Iris pigment epithelial cell (primary cell): ENCODE measurements at places on chromosomes 2 and 18.

- peak; percentile 97 for DNase-seq
These were observed 5.4 kb upstream of the ITGB6 start for GRCh38 chr2:160205505-160205904.

DNA sequence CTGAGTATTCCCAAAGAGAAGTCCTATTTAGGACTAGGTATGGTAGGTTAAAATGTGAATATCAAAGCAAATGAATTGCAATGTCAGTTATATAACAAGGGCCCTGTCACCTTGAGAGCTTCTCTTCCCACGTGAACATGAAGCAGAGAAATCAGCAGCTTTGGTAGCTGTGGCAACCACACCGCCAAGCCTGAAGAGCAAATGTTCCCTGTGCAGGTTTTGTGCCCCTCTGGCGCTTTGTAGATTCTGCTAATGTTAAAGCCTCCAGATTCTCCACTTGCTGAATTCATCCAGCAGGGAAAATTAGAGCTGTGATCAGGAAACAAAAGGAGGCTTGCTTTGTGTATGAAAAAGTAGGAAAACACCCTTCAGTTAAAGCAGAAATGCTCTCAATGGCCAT is 322.6 kb downstream of the RBM43 start:
- no peak for DNase-seq

DNA sequence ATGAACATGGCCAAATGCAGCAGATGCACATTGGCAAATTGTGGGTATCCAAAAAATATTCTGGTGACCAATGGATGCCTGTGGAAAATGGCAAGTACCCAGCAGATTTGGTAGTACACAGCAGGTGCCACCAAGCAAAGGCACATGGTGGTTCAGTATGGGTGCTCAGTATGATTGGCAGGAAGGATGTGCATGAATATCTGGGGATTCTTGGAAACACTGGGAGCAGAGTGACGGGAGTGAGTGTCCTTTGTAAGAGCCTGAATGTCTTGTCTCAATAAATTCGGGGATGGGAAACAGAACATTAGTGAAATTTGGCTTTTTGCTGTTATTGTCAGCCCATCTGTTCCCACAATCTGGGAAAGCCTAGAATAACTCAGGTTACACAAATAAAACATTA is 36.8 kb upstream of the ACADL start:
- no peak for DNase-seq

- DNase-seq, result no peak
These were observed 14.9 kb downstream of the NDUFS1 start for GRCh38 chr2:206144383-206144782.

GRCh38 chr2:197372592-197372991 is 62.0 kb upstream of the ANKRD44 start:
- no peak for DNase-seq

DNA sequence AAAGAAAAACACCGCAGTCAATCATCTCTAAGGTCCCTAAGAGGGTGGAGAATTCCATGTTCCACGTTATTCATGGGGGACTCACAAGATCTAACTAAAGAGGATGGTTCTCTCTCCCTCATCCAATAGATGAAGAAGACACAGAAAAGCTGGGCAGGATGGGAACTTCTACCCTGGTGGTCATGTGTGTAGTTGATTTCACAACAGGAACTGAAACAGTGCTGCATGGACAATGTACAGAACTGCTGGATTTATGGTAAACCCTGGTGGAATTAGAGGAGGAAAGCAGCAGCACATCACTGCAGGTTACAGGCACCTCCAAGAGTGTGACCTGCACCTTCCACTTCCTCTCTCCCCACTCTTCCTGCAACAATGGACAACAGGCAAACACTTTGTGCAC is 31.4 kb downstream of the FECH start:
- DNase-seq, result no peak

DNA sequence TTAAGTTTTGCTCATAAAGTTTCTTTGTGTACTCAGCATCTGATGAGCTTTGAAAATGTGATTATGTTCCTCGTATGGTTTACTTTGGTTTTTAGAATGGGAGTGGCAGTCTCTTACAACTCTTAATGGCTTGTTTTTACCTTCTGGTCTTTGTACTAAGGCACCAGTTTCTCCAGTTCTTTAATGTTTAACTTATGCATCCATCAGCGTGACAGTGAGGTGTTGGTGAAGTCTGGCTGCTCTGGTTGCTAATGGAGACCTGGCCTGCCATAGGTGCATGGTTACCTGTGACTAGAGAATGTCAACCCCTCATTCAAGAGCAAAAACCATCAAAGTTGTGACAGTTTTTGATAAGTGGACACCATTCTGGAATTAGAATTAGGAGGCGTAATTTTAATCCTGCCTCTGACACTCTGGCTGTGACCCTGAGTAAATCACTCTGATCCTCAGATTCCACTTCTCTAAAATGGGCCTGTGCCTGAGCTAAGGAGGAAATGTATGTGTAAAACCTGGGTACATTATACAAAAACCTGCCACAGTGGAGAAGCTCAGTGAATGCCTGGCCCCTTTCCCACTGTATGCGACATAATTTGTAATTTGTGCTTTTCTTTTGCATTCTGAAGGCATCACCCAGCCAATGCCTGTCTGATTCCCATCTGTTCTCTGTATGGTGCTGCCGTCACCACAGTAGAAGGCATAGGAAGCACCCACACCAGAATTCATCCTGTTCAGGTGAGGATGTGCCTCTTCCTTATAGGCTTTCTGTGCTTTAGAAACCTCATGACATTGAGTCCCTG is 11.2 kb downstream of the AOX1 start:
- no peak for DNase-seq

DNA sequence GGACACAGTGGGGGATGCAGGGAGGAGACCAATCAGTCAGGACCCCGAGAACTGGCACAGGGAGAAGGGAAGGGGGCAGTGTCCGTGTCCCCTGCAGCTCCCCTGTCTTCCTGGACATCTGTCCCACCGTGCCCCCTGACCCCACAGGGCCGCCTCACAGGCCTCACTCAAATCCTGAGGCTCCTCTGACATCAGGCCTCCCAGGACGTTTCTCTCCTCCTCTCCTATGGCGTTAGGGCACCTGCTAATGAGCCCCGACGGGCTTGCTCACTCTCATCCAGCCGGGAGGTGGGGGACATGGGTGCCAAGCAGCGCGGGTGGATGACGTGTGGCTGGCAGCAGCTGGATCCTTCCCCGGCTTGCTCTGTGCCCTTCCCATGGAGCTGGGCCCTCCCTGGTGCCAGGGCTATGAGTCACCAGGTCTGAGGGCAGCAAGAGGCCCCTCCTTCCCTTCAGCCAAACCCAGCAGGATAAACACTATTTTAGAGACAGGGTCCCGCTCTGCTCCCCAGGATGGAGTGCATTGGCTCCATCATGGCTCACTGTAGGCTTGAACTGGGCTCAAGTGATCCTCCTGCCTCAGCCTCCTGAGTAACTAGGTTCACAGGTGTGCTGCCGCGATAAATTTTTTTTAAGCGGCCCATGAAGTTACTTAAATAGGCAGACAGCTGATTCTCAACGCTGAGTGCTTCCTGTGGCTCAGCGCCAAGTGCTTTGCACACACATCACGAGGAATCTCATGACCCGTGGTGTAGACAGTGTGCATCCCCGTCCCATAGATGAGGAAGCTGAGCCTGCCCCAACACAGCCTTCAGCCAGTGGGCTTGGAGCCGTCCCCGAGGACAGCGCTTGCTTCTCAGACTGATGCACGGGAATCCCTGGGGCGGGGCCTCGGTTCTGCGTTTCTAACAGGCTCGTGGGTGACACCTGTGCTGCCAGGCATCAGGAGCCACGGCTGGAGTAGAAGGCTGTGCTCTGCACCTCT is 64.5 kb upstream of the HDAC4 start:
- DNase-seq, result no peak

- DNase-seq, result no peak
These were observed 305.0 kb downstream of the PTH2R start for GRCh38 chr2:208711598-208711997.

DNA sequence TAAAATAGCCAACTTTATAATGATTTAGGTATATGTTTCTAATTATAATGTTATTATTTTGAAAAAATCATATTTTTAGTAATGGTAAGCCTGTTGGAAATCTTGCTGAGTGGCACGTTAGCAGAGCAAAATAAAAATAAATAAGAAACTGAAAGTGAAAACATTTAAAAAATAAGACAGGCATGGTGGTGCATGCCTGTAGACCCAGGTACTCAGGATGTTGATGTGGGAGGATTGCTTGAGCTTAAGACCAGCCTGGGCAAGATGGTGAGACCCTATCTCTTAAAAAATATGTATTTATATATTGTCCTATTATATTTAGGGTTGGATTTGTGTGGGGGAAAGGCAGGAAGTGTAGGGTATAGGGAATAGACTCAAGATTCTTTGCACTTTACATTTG is 15.8 kb upstream of the ANKRD12 start:
- no peak for DNase-seq

GRCh38 chr2:150307258-150307657 is 180.2 kb downstream of the RND3 start:
- DNase-seq, result no peak

DNA sequence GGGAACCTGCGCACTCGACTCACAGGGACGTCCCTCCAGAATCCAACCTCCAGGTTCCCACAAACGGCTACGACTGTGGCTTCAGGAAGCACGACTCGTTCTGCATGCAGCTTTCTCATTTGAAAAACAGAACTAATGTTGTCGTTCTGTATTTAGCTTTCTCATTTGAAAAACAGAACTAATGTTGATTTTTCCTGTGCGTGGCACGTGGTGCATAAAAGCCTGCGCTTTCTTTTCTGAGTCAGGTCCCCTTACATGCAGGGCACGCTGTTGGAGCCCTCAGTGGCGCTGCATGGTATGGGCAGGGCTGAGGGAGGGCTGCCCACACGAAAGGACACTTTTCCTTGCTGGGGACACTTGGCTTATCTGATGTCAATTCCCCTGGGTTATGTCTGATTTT is 124.3 kb downstream of the TMEM18 start:
- DNase-seq, result no peak

GRCh38 chr2:212953170-212953920 is 198.1 kb downstream of the IKZF2 start:
- no peak for DNase-seq

DNA sequence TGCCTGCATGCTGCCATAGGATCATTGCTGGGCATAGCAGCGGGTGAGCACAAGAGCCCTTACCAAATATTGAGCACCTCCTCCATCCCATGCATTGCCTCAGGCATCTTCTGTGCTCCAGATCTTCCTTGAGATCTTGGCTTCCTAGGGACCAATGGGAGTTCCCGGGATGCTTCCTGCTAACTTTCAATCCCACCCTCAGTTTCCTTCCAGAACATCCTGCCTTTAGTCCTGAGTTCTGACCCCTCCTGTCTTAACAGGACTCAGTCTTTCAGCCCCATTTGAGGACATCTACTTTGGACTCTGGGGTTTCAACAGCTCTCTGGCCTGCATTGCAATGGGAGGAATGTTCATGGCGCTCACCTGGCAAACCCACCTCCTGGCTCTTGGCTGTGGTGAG is 15.3 kb downstream of the SLC14A1 start:
- DNase-seq, result no peak

DNA sequence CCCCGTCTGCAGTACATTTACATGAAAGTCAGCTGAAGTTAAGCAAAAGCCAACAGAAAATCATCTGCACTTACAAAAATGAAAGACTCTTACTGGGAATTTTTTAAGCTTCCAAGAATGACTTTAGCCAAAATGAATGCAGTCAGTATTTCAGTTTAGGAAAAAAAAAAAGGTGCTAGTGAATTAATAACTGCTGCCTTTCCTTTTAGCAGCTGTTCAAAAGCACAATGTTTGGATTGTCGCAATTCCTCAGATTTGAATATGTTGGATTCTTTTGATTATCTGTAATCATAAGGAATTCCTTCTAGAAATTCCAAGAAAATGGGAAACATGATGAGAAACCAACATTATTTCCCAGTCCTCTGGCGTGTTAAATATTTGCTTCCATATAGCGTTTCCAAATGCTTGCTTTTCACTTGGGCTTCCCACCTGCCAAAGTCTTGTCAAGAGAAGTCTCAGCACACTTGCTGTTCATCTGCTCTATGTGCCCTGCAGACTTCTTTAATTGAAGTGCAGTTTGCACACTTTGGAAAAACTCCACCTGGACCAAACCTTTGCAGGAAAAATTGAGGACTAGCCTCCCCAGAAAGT is 653.0 kb upstream of the SLC39A10 start:
- DNase-seq, result no peak

- no peak for DNase-seq
These were observed 39.0 kb upstream of the BMPR2 start for GRCh38 chr2:202337151-202337550.

DNA sequence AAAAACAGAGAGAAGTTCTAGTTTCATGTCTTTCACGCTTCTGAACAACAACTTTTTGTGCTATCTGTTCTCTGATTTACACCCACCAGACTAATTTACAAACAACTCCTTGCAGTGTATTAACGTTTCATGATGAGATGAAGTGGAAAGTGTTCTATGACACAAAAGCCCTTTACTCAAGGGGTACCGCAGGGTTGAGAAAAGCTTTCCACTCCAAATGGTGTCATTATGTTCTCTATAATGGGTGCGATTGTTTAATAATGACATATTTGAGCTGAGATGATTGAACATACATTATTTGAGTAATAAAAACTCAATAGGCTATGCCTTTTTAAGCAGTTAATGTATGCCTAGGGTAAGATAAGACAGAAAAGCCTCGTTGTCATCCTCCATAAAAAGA is 76.3 kb downstream of the ACTR3 start:
- no peak for DNase-seq

DNA sequence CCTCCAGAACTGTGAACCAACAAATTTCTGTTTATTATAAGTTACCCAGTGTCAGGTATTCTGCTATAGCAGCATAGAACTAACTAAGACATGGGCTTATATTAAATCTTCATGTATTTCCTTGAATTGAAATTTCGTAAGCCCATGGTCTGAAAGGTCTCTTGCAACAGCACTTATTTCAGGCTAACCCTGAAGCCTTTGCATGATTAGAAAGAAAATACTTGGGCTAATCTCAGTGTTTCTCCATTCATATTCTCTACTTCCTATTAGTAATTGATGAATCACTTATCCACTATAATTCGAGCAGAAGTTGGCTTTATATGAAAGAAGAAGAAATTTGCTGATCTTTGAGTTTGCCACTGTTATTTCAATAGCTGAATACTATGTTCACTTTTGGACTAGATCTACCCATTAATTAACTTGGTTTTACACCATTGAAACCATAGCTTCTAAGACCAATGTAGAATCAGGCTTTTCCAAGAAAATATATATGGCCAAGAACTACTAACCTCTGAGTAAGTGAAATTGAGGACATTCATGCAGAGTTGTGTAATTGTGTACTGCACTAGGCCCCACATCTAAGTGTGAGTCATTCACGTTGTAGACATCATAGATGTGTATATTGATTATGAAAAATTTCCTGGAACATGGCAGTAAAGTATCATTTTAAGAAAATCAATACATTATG is 731.6 kb downstream of the SOCS6 start:
- peak; percentile 77 for DNase-seq

- no peak for DNase-seq
These were observed 62.0 kb downstream of the REEP1 start for GRCh38 chr2:86275384-86275799.

GRCh38 chr18:9617006-9617542 is 2.7 kb upstream of the PPP4R1 start:
- DNase-seq, result peak; percentile 41

DNA sequence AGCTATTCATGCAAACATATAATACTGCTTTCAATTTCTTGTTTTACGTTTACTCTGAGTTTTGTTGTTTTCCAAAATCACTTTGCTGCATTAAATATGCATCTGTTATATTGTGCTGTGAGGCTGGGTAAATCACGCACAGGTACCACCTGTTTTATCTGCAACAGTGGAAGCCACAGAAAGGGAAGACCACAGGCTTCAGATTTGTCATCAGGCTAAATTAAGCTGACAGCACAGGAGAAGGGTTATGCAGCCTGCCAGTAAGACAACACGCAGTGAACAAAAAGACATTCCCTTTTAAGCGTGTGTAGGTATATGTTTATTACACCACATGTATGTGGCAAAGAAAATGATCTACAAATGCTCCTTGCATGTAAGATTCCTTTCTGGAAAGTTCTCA is 38.2 kb downstream of the ZNF516 start:
- no peak for DNase-seq
